Motor neuron (in vitro differentiated cells): ENCODE measurements at places on chromosomes 13 and 19. TPM values are rescaled to one million over a fixed set of nuclear protein-coding genes. Genes with fewer than 3 reads are reported as not detected.

LRRC4B gene
- total RNA-seq, result 10.2 and 10.9 TPM in 2 replicates

SULT2A1 gene
- 0.25 TPM in 1 of 2 replicates, not detected in the other for total RNA-seq

URAD gene
- not detected in 2 replicates for total RNA-seq

WDR87 gene
- 0.23 and 0.70 TPM in 2 replicates for total RNA-seq

SPRED3 gene
- 0.87 and 2.0 TPM in 2 replicates for total RNA-seq

SPACA4 gene
- not detected in 2 replicates for total RNA-seq
